Omental fat pad (tissue), 4 donors: ENCODE measurements at places on chromosomes 1 and 21. TPM values are rescaled to one million over a fixed set of nuclear protein-coding genes. Genes with fewer than 3 reads are reported as not detected.

The TNFRSF1B gene
- total RNA-seq: 103 TPM

The SPAG17 gene
- 0.24 TPM for total RNA-seq

The IL10 gene
- total RNA-seq: 34.4 TPM

The TIE1 gene
- 43.1 TPM for total RNA-seq

The OPTC gene
- total RNA-seq: not detected

The CD101 gene
- 0.47 TPM for total RNA-seq

The NBL1 gene
- total RNA-seq: 83.0 TPM

The NOS1AP gene
- total RNA-seq: 5.4 TPM

The CATSPER4 gene
- total RNA-seq: not detected

The SH2D2A gene
- 2.2 TPM for total RNA-seq

The KCNK2 gene
- 4.7 TPM for total RNA-seq

The GIPC2 gene
- total RNA-seq: 1.4 TPM

The FAM229A gene
- total RNA-seq: 13.4 TPM

DNA sequence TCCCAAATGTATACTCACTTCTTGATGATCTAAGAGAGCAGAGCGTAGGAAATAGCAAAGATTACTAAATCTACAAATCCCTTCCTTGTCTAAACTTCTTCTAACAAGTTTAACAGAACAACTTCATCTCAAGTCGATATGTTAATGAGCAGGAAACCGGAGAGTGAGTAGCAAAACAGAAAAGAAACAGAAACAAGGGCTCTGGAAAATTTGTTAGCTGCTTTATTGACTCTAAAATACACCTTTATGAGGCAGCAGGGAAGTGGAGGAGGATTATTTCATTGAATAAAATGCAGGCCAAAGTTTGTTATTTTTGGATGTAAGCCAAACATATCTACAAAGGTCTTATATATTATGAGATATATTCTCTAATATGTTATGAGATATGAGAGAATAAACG, 192.4 kb downstream of the LRRIQ3 start:
- DNase-seq: no peak

GRCh38 chr1:54171016-54171415, 18.2 kb upstream of the CDCP2 start:
- DNase-seq: no peak

- DNase-seq: no peak
Measured at GRCh38 chr1:47867438-47868347, 129.5 kb downstream of the TRABD2B start.

GRCh38 chr1:223248770-223249140, 105.7 kb upstream of the TLR5 start:
- no peak for DNase-seq

GRCh38 chr1:223819730-223820514, 25.8 kb downstream of the TP53BP2 start:
- DNase-seq: no peak

DNA sequence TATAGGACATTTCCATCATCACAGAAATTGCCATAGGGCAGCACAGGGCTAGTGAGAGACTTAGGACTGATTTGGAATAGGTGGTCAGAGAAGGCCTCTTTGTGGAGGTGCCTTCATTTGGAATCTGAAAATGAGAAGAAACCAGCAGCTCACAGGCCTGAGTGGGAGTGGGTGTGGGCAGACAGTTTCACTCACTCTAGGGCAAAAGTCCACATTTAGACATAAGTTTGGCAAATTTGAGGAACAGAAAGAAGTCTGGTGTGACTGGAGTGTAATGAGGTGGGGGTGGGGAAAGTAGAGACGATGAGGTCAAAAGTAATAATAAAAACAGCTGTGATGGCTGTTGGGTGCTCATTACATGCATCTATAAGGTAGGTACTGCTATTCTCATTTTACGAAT, 22.4 kb upstream of the BCAR3 start:
- no peak for DNase-seq

DNA sequence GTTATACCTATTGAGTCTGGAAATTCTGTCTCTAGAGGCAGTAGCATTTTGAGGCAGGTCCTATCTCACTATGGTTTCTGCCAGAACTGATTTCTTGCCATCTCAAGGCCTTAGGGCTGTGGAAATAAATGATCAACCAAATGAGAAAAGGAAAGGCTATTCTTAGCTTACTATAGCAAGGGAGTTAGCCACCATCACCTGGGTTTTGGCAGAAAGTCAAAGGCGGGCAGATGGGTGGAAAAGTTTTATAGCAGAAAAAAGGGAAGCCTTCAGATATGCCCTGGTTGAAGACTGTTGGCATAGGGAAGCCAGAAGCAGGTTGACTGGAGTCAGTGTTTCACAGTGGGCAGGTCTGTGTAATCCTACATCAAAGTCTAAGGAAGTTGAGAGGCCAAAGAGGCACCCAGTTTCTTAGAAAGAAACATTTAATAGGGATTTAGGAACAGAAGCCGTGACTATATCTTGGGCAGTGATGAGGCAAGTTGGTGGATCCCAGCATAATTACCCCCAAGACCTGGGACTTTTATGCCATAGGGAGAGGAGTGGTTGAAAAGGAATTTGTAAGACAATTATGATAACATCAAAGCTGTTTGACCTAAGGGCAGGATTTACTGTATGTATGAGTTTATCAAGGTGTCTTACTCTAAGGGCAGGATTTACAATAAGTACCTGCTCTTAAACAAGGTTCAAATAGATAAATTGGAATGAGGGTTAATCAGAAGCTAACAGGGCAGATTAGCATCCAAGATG, 29.7 kb downstream of the CTH start:
- no peak for DNase-seq

- DNase-seq: no peak
Measured at GRCh38 chr1:150066838-150067183, 765 bp upstream of the VPS45 start.

GRCh38 chr21:40143822-40144525, 276.7 kb downstream of the PCP4 start:
- no peak for DNase-seq

DNA sequence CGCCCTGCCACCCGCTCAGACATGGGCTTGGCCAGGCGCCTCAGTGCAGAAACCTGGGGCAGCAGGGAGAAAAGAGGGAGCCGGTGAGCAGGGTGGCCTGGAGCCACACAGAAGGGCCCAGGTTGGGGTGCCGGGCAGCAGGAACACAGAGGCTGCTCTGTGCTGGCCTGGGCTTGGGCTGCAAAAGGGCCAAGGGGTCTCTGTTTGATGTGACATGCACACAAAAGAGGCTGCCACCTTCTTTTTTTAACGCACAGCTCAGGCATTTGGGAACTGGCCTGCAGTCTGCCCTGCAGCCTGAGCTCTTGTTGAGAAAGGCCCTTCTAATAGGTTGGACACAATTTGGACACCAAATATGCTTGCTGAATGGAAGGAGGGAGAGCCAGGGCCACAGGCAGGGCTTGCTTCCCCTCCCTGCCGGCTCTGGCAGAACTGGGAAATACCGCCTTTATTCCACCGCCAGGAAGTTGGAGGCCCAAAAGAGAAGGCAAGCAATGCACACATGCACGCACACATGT, 32.4 kb downstream of the KIF21B start:
- no peak for DNase-seq

- no peak for DNase-seq
Measured at GRCh38 chr1:29831500-29832117, 595.3 kb downstream of the PTPRU start.

GRCh38 chr1:232968391-232968790, 18.0 kb downstream of the NTPCR start:
- no peak for DNase-seq

DNA sequence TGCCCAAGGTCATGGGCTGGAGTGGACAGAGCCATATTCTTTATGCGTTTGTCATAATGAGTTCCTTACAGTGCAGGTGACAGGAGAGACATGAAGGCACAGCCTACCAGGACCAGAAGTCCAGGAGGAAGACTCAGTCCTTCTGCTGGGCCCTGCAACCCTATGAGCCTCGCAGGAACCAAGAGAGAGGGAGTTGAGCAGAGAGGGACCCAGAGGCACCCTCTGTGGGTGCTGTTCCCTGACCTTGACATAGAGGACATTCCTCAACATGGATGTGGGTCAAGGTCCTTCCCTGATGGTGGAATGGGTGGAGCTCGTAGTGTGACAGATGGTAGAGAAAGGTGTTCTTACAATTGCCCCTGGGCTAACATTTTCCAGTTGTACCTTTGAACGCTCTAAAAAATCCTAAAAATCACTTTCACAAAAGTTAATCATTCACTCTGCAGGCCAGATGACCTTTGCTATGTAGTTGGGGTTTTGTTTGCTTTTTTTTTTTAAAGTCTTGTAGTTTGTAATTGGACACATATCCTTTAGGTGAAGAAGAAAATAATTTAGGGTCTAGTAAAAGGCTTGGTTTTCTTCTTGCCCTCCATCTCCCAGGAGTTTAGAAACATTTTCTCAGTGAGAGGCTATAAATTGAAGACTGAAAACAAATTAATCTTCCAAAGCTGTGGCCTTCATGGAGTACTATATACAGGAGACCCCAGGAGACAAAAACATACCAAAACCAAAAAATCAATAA, 41.9 kb downstream of the MAB21L3 start:
- no peak for DNase-seq

GRCh38 chr1:90713741-90714509, 3.2 kb downstream of the BARHL2 start:
- no peak for DNase-seq

DNA sequence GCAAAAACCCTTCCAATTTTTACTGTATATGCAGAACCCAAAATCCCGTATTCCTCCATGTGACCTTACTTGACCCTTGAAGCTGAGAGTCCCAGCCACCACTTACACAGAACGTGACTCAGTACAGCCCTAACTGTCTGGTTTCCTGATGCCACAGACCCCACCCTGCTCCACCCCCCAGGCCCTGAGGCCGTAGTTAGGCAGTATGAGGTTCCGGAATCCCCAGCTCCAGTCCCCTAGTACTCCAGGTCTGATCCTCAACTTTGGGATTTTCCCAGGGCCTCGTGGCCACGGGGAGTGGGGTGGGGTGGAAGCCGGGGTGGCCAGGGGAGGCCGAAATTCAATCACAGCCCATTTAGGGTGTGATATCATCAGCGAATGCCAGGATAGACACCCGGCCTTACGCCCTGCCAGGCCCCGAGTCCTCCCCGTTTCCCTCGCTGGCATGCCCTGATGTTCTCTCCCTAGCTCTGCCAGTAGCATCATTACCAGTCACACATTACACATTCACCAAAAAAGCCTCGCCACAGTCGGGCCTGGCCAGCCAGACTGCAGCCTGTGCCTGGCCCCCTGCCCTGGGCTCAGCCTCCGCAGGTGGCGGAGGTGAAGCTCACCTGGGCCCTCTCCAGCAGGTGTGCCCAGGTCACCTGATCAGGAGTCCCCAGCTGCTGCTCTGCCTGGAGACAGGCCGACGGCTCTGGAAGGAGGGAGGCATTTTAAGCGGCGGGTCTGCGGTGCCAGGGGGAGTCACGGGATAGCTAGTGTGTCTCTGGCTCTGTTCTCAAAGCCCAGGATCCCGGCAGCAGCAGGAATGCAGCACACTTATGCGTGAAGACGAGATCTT, 70.8 kb downstream of the SCCPDH start:
- no peak for DNase-seq

DNA sequence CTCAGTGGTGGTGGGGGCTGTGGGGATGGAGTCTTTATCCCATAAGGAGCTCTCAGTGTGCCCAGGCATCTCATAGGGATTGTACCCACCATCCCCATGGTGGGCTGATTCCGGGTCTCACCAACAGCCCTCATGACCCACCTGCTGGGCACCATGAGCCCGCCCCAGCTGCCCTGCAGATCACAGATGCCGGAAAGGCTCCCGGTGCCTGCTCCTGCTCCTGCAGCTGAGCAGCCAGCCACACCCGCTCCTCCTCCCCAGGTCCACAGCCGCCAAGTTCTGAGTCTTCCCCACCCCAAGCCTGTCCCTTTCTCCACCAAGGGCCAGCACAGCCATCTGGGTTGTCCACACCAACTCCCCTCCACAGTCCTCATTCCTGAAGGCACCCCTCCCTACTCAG, 15.5 kb upstream of the TSPEAR start:
- DNase-seq: no peak

DNA sequence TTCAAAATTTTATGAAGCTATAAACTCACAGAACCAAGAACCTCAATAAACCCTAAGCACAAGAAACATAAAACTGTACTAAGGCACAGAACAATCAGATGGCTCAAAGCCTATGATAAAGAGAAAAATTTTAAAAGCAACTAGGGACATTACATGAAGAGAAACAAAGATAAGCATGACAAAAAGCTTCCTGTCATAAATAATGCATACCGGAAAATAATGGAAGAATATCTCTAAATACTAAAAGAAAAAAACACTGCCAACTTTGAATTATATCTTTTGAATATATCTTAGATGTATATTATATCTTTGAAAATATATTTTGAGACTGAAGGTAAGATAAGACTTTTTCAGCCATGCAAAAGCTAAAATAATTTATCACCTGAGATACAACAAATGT, 21.4 kb upstream of the KCNN3 start:
- DNase-seq: no peak

DNA sequence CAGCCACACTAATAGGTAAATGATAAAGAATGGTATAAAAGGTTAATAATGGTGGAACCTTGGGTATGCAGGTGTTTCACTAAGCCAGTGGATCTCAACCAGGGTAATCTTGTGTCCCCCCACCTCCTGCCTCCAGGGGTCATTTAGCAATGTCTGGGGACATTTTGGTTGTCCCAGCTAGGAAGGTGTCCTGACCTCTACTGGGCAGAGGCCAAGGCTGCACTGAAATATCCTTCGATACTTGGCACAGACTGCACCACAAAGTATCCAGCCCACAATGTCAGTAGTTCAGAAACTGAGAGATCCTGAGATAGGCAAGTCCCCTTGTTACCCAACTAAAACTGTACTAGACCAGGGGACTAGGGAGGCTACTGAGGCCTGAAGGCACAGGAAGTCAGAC, 113.6 kb upstream of the TIAM1 start:
- DNase-seq: no peak
